Activated naive CD8-positive, alpha-beta T cell treated with anti-CD3 and anti-CD28 coated beads for 36 hours (primary cell): ENCODE measurements at places on chromosomes 11 and 22.

DNA sequence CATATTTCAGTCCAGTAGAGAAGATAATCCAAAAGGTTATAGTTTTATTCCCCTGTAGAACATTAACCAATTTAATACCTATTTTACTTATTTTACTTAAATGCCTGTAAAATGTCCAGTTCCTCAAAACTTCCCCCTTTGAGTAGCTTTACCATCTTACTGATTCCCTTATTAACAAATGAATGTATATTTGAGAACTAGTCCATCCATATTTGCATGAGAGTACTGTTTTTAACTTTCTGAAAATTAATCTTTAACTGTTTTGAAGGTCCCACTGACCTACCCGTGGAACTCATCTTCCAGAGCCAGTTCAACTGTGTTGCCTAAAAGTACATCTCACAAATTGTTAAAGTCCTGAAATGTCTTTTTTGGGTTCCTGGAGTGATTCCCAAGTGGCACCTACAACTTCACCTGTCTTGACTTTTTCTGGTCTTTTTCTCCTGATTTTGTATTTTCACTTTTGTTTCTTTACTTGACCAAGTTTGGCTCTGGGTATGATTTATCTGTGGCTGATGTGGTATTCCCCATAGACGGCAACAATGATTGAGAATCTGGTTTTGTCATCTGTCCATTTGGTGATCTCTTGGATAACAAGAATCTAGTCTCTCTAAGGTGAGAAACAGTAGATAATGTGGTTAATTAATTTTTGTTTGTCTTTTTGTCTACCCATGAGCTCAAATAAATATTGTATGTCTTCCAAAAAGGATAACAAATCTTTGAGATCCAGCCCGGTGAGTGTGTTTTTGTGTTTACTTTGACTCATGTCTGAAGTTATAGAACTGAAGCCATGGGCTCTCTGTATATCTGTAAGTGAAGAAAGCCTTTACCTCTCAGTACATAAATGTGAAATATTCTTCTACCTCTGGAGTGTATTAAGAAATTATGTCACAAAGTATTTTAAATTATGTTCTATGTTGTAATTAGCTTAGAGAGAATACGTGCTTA, 174.2 kb downstream of the ETS1 start:
- DNase-seq = no peak

GRCh38 chr11:120054753-120055045, 83.2 kb downstream of the TRIM29 start:
- no peak for DNase-seq

- DNase-seq = no peak
Observed at GRCh38 chr11:115065830-115066664, 387.7 kb downstream of the NXPE2 start.

DNA sequence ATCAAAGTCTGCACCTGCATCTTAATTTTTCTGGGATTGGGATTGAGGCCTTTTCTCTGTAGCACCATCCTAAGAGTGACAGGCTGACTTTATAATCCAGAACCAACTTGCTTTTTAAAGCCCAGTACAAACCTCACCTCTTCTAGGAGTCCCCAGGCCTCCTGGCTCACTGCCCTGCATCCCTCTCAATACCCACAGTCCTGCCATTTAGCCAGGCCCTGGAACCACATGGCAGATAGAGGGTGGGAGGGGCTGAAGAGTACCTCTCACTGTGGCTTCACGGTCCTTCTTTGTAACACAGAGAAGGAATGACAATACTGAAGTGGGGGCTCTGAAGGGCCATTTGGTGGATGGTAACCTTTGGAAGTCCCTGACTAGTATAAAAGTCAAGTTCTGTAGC, 63.5 kb upstream of the PHOX2A start:
- no peak for DNase-seq

- no peak for DNase-seq
Observed at GRCh38 chr11:69075421-69076128, 26.8 kb downstream of the TPCN2 start.

DNA sequence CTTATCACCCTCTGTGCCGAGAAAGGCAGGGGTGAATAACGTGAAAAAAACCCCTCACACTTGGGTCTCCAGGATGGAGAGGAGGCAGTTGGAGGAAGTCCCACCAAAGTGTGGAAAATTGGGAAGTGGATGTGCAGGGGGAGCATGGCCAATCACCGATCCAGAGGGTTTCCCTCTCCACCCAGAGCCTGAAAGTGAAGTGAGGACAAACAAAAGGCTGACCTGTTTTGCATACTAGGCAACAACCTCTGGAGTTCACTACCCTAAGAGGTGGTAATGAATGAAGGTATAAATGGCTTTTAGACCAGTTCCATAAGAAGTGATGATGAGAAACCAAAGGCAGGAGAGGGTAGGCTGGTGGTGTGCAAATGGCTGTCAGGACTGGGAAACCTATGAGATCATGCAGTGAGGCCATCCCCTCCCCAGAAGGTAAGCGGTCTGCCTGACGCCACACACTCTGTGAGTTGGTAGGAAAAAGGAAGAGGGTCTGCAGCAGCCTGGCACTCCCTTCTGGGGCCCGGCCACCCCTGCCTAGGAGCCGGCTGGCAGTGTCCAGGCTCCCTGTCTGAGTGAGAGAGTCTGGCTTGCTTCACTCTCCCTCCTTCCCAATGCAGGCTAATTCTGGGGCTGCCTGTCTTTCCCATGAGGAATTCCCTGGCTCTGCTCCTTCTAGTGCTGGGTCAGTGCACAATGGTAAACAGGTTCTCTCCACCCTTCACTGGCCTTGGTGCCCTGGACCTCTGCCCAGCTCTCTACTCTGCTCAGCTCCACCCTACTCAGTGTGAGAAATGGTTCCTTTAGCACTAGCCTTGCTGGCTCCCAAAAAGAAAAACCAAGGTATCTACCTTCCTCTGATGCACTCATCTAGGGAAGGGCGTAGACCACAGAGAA, 15.6 kb downstream of the TBC1D10A start:
- DNase-seq = no peak

GRCh38 chr22:19397734-19398104, 33.8 kb downstream of the HIRA start:
- DNase-seq = no peak

- DNase-seq = peak; percentile 34
Observed at GRCh38 chr22:38080850-38081635, 2.9 kb downstream of the SLC16A8 start.

DNA sequence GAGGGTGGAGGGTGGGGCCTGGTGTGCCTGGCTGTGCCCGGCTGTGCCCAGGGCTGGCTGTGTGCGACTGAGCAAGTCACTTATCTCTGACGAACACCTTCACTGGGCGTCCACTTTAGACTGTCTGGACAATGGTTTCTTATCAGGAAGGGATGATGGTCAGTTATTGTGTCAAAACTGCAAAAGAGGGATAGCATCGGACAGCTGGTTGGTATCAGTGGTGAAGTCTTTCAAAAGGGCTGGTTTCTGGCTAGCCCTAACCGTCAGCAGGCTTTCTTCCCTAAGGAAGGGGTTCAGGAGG, 4.1 kb upstream of the MGAT3 start:
- DNase-seq = no peak

- no peak for DNase-seq
Observed at GRCh38 chr11:103434073-103434411, 324.8 kb downstream of the DYNC2H1 start.

GRCh38 chr11:8031248-8032115, 44.3 kb downstream of the EIF3F start:
- no peak for DNase-seq

DNA sequence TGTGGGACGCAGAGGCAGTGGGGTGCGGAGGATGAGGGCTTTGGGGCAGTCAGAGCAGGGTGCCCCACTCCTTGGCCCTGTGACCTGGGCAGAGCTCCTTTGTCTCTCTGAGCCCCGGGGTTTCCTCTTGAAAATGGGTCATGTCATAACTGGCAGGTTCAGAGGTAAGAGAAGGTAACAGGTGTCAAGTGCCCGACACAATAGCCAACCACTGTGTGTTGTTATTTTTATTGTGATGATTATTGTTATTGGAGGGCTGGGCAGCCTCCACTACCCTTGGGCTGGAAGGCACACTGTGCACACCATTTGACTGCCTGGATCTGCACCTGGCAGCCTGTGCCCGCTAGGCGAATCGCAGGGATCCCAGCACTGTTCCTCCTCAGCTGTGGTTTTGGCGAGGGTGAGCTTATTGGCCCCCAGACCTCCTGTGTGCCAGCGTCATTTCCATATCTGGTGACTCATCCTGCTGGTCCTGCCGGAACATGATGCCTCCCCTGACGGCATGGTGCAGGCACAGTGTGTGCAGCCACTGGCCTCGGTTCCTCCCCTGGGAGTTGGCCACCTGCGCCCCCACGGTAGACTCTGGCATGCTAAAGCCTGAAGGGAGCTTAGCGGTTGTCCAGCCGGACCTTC, 15.4 kb upstream of the SOX10 start:
- DNase-seq = no peak

GRCh38 chr11:33579101-33579500, 121.5 kb downstream of the C11orf91 start:
- no peak for DNase-seq

DNA sequence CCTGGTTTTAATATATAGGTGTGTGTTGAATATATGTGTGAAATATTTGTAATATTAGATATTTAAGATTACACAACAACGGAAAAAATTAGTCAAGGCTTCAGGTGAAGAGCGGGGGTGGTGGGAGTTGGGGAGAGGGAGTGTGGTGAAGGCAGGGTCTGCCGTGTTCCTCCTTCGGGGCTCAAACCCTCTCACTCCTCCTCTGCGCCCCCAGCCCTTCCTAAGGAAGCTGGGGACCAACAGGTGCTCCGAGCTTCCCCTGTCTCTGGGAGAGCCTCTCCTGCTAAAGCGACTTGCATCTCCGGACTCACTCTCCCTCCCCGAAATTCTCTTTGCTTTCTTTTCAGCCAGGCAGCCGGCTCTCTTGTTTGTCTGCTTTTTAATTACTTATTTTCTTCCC, 960 bp upstream of the CADM1 start:
- no peak for DNase-seq

DNA sequence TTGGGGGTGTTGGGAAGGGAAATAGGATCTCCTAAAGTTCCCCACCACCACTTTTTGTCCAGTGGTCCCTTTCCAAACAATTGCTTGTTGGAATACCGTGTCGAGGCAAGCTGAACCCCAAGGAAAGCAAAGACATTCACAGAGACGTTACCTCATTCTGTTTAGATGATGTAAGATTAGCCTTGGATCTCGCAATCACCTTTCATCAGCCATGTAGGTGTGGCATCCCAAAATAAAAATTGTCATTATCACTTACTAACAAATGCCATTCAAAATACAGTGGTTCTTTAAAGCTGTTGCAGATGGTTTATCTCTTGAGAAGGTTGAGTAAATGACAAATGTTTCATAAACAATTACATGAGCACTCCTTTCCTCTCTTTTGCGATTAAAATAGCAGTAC, 86.5 kb upstream of the SLC25A18 start:
- no peak for DNase-seq

GRCh38 chr11:10454878-10455631, at the start of gene AMPD3:
AMPD3 (plus strand) TSS chr11:10455264; CDS start chr11:10461520, 6,256 bp downstream.
- peak; percentile 40 for DNase-seq

DNA sequence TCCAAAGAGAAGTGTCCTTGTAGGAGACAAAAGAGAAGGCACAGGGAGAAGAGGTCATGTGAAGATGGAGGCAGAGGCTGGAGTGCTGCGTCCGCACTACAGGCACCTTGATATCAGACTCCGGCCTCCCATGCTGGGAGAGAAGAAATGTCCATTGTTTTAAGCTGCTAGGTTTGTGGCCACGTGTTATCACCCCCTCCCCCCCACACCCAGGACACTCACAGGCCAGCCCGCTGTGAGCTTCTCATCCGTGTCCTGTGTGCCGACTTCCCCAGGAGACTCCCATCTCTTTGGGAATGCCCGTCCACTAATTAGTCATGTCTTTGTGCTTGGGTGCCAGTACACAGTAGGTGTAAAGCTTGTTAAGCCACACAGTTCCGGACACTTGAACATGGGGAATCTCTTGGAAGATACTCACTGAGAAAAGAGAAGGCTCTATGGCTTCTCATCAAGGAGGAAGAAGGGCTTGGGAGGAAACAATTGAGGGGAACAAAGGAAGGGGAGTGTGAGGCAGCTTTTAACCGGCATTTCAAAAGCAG, 1234.7 kb downstream of the TBC1D22A start:
- DNase-seq = no peak

- DNase-seq = peak; percentile 88
Observed at GRCh38 chr11:64339754-64340408, at the start of gene CCDC88B. CCDC88B (plus strand) TSS chr11:64340204; CDS start chr11:64340267, 63 bp downstream.

DNA sequence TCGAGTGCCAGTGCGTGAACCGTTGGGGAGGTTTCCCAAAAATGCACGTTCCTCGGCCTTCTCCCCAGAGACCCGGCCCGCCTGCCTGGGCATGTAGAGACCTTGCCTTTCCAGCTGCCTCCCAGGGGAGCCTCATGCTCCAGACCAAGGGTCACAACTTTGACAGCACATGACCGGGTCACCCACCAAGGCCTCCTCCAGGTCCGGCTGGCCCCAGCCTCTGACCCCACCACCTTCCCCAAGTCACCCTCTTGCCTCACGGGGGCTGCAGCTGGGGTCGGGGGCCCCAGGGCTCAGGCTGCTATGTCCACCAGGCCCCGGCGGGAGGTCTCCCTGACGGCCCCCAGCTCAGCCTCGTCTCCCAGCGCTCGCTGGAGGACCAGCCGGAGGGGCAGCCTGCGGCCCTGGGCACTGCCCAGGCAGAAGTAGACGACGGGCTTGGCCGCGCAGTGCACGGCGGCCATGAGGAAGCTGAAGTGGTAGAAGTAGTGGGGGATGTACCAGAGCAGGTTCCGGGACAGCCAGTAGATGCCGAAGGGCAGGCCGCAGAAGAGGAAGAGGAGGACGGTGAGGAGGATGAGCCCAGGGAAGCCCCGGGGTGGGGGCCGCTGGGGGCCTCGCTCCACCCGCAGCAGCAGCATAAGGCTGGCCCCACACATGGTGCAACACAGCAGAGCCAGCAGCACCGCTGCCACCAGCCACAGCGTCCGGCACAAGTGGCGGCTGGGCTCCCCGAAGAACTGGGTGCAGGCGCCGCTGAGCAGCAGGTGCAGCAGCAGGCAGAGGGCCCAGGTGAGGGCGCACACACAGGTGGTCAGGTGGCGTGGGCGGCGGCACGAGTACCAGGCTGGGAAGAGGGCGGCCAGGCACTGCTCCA, 4.4 kb downstream of the MRGPRE start:
- no peak for DNase-seq

GRCh38 chr22:17964156-17964555, 60.2 kb downstream of the MICAL3 start:
- no peak for DNase-seq

GRCh38 chr22:39575552-39575825, 4.9 kb downstream of the CACNA1I start:
- no peak for DNase-seq

- DNase-seq = no peak
Observed at GRCh38 chr11:69027704-69028372, 14.8 kb upstream of the MRGPRF start.
